Activated CD4-positive, alpha-beta T cell treated with anti-CD3 and anti-CD28 coated beads, Interleukin-2, amount 50 U/mL, for 16 hours (primary cell): ENCODE measurements at places on chromosomes 2 and 18.

GRCh38 chr2:30145826-30146336 lies 926 bp upstream of the YPEL5 start:
- DNase-seq, result no peak

DNA sequence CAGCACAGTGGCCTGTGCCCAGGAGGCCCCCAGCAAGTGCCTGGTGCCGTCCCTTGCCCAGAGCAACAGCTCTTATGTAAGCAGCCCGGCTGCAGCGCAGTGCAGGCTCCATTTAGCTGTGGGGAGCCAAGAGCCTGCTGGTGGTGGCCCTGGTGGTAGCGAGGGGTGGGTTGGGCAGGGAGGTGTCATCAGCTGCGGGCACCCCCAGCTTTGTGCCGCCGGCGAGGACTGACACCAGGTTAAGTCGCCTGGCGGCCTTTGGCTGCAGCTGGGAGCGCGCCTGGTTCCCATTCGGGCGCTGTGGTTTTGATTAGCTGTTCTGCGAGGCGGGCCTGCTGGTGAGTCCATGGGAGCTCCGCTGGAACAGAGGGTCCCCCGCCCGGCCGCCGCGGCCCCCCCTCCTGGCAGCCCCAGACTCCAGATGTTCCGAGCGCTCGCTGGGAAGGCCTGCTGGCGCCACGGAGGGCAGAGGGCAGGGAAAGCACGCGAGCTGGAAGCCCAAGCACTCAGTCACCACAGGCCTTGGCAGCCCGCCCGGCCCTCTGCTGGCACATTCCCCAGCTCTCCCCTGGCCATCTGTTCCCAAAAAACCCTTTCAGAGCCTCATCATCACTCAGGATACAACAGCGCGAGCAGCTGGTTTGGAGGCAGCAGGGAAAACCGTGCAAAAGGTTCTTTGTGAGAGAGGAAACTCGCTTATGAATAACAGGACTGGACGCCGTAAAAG lies 18.4 kb downstream of the ATOH8 start:
- no peak for DNase-seq

- no peak for DNase-seq
Measured at GRCh38 chr2:16161085-16161565, 220.8 kb downstream of the MYCN start.

DNA sequence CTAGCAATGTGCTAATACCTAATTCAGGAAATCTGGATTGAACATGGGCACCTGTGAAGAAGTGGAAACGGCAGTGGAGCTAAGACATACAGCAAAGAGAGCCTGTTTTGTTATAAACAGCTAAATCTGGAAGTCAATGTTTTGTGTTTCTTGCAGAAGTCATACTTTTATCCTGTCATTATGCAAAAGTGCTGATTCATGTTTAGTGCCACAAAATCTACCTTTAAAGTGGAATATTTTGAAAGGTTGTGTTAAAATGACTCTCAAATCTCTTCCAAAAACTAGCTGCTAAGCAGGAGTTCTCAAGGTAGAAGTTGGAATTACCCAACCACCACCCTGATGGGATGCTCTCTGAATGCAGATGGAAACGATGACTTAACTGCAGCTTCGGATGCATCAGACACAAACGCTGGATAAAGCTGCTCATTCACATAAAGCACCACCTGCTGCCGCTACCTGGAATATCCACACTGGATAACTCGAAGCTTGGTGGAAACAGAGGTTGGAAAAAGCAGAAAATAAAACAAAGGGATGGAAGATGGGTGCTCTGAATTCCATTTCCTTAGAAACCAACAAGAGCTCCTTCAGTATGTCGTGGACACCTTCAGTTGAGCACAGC lies 132.6 kb upstream of the ZNF236 start:
- no peak for DNase-seq

- DNase-seq, result no peak
Measured at GRCh38 chr2:47062681-47063537, 92.2 kb downstream of the STPG4 start.

- no peak for DNase-seq
Measured at GRCh38 chr2:10316336-10316735, 13.6 kb downstream of the HPCAL1 start.

- DNase-seq, result no peak
Measured at GRCh38 chr2:111946294-111947114, 48.1 kb downstream of the MERTK start.

GRCh38 chr2:173580956-173581355 lies 226.3 kb downstream of the CDCA7 start:
- no peak for DNase-seq

DNA sequence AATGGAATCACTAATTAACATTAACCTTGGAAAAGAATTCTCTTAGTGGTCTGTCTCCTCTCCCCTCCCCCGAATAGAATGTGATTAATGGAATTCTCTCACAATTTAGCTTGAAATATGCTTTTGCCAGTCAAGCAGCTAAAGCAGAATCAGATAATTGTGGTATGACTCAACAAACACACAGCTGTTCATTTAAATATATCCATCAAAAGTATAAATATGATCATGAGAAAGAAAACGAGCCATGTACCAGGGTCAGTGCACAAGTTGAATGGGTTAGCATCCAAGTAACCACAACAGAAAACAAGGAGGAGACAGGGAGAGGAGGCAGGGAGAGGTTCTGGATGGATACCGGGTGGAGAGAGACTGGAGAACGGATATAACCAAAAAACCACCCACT lies 66.9 kb downstream of the ACVR1 start:
- DNase-seq, result no peak
